NCI-H1417 treated with DMSO at 0.1 percent for 48 hours (cell line): ENCODE measurements at places on chromosomes 4 and X.

DNA sequence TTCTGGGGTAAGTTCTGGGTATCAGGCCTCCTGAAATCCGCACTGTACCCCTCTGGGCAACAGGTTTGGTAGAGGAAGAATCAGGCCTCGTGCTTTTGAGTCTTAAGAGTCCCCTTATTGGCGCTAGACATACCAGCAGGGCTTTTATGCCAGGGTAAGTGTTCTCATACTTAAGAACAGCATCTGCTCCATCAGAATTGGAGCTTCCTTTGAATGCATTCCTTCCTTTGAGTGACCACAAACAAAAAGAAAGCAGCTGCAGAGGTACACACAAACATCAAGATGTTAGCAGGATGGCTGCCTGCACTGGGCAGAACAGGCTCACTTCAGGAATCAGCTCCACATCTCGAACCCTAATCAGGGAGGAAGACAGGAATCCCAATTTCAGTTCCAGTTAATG, 156.8 kb downstream of the MGST2 start:
- no peak for DNase-seq

GRCh38 chrX:9180623-9181022, 146.7 kb upstream of the FAM9B start:
- DNase-seq = no peak

GRCh38 chr4:1363513-1363912, 16.5 kb downstream of the UVSSA start:
- no peak for DNase-seq

DNA sequence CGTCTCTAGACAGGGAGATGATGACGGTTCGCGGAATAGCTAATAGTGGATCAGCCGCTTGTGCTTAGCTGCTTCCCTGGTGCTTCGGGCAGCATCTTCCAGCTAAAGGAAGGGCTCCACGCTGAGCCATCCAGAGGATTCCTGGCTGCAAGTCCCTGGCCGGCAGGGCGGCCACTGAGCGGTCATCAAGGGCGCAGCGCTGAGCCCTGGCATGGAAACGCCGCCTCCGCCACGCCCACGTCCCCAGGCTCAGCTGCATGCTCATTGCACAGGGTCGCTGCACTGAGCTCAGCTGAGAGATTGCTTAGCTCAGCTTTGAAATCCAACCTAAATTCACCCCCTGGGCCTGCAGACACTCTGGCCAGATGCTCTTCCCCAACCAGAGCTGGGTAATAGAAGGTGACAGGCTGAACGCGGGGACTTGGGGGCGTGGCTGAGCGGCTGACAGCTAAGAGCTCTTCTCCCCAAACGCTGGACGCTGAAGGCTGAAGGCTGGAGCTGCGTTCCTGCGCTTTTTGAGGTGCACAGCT, 118.2 kb upstream of the KIT start:
- DNase-seq = no peak

GRCh38 chrX:9278475-9279233, 186.2 kb upstream of the TBL1X start:
- DNase-seq = no peak

DNA sequence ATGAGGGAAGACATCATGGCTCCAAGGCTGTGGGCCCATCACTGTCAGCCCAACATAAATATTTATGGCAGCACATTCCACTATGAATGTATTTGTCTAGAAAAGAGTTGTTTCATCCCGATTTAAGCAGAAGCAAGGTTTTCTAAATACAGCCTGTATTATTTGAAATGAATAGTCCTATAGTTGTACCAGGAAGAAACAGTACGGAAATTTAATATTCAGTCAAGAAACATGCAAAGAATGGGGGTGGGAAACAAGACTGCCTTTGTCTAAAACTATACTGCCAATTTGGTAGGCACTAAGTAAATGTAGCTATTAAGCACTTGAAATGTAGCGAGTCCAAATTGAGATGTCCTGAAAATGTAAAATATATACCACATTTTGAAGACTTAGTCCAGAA, 69.1 kb downstream of the MOSPD2 start:
- DNase-seq = no peak

DNA sequence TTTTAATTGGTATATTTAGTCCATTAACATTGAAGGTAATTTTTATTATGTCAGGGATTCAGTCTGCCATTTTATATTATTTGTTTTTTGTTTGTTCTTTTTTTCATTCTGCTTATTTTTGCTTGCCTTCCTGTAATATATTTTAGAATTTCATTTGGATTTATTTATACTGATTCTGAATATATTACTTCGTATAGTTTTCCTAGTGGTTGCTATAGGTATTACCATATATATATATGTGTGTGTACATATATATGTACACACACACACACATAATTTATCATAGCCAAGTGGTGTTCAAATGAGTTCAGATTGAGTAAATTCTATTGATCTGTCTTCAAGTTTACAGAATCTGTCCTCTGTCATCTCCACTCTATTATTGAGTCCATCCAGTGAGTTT, 11.2 kb downstream of the CITED1 start:
- DNase-seq = no peak

GRCh38 chrX:148333989-148334388, 166.4 kb upstream of the AFF2 start:
- DNase-seq = no peak

- no peak for DNase-seq
These were observed 8.1 kb upstream of the KLHL2 start for GRCh38 chr4:165199286-165199685.

DNA sequence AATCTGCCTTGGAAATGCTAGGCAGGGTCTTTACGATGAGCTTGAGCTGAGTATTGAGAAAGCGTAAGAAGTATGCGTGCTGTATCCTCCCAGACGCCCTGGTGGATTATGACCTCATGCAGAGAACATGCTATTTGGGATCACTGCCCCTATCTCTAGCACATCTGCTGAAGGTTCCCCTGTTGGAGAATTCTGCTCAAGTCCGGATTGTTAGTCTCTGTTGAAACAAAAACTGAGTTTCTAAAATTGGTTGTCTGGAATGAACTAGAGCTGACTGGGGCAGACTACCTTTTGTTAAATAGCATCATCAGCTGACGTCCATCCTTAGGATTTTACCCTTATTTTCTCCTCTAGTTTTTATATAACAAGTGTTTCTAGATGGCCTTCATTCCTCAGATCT, 7.5 kb downstream of the FHDC1 start:
- no peak for DNase-seq

DNA sequence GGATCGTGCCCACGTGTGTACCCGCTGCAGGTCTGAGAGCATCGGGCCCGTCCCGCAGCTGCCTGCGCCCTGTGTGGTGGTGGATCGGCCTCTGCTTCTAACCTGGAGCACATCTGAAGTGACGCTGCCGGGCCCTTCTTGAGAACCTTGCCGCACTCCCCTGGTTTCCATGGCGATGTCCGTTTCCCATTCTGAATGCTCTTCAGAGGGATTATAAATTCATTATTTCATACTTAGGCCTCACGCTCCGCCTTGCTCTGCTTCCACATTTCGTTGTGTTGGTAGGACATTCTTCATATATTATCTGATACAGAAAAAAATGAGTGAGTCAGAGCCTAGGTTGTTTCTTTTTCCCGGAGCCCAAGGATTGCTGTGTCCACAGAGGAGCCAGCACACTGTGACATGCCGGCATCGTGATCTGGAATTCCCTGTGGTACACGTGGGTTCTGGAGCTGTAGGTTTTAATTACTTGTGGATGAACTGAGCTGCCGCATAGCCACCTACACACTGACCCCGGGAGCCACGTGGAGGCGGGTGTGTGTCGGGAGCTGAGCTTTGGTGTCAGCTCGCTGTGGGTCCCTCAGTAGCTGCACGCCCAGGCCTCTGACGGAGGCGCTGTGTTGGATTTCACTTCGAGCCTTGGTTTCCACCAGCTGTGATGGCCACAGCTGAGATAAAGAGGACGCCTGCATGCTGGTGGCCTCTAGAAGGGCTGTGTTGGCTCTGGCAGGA, 63.4 kb downstream of the PSAPL1 start:
- no peak for DNase-seq

GRCh38 chr4:24521544-24521943, 62.8 kb downstream of the DHX15 start:
- DNase-seq = no peak

GRCh38 chr4:152673489-152673888, 6.3 kb downstream of the TMEM154 start:
- DNase-seq = no peak

DNA sequence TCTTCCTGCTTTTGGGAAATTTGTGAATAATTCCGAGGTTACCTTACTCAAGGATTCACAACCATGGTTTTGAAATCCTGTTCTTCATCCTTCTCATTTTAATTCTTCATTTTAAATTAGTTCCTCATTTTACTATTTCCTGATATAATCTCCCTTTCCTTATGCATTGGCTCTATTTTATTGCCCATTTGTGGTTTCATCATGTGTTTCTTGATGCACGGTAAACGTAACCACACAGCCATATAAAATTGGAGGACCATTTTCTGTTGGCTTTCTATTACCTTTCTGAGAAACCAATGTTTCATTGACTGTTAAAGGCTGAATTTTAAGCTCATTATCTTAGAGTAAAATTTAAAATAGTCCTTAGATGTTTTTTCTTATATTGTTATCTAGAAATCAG, 100.3 kb upstream of the NDST4 start:
- no peak for DNase-seq

DNA sequence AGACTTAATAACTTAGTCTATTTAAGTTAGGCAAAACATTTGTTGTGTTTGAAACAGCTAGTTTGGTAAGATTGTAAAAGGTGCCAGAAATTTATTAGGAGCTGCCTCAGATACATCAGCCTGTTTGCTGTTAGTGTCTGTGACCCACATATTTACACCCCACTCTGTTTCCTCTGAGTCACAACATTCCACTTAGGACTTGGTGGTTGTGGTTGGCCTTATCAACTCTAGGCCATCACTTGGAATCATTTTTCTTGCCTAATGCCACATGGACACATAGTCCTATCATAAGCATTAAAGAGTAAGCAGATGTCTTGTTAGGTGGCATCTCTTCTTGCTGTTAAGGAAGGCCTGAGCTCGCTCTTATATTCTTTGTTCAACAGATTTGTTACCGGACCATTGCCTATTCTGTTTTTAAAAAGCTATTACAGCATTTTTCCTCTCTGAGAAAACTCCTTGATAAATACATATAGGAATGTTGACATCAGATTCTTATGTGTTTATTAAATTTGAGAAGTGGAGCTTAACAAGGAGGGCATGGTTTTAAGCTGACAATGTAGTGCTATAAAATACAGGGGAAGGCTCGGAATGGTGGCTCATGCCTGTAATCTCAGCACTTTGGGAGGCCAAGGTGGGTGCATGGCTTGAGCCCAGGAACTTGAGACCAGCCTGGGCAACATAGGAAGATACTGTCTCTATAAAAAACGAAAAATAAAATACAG, 51.2 kb upstream of the PGRMC2 start:
- no peak for DNase-seq

GRCh38 chr4:54837576-54838140, 179.9 kb downstream of the KIT start:
- DNase-seq = no peak

- no peak for DNase-seq
These were observed 195.3 kb upstream of the ANKRD50 start for GRCh38 chr4:124907881-124908280.

- DNase-seq = no peak
These were observed 3.6 kb upstream of the MAGED1 start for GRCh38 chrX:51889851-51890250.

DNA sequence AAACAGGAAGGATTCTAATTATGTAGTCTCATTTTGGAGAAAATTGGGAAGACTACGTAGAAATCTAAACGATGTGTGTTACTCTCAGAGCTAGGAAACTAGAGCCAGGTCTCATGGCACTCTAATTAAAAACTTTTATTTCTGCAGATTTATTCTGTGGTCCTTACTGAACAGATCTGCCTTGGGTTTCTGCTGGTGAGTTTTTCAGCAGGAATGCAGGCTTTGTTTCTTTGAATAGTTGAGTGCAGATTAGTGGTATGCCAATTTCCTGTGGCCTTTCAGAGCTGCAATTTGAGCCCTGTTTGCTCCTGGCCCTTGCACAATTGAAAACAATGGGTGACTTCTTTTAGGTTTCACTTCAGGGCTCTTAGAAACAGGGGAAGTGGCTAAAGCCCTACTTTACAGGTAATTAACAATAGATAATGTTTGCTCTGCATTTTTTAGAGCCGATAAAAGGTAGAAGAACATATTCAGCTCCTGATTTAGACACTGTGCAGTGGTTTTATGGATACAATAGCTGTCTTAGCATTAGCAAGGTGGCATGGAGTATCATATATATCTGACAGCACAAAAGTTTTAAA, 21.8 kb downstream of the SPRY1 start:
- peak; percentile 42 for DNase-seq

DNA sequence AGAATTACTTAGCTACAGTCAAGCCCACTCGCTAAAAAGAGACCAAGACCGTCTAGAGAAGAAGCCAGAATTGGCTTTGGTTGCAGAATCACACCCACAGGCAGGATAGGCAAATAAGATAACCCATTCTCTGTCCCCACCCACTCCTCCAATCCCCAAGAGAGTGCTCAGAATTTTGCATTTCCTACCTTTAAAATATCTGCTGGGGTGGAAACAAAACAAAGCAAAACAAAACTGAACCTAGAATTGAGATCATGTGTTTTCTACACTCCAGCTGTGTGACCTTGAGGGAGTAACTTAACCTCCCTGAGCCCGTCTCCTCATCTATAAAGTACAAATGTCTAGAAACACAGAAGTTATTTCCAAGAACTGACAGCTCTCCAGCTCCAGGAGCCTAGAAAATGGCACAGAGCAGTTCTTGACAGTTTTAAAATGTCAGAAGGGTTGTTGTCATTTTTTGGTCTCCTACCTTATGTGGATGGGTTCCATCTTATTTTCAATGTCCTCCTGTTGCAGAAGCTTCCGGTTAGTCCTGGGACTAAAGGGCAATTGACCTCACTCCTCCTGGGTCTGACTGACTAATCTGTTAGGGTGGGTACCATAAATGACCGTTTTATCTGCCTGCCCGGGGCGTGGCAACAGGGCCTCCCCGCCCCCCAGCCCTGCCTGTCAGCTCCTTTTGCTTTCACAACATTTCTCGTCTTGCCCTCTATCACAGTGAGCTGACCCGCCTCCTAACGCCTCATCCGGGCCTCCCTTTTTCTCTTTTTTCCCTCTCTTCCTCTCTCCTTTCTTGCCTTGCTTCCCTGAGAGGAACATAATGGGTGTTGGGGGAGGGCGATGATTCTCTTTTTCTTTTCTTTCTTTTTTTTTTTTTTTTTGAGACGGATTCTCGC, 114.0 kb downstream of the RBM47 start:
- DNase-seq = no peak

- DNase-seq = no peak
These were observed 34.6 kb downstream of the F8 start for GRCh38 chrX:154987940-154988339.

DNA sequence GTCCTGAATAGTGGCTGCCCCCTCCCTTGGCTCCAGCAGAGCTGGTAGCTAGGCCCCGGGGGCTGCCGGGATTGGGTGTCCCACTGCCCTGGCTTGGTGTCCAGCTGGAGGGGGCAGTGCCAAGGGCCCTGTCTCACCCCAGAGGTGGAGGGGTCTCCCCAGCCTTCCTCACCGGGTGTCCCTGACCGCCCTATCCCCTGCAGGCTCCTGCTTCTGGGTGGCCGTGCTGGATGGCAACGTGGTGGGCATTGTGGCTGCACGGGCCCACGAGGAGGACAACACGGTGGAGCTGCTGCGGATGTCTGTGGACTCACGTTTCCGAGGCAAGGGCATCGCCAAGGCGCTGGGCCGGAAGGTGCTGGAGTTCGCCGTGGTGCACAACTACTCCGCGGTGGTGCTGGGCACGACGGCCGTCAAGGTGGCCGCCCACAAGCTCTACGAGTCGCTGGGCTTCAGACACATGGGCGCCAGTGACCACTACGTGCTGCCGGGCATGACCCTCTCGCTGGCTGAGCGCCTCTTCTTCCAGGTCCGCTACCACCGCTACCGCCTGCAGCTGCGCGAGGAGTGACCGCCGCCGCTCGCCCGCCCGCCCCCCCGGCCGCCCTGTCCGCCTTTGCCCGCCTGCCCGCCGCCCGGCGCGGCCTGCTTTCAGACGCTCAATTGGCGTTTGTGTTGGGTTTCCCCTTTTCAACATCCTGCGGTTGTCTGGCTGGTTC, 4.6 kb downstream of the NAT8L start:
- no peak for DNase-seq
